Thymus (tissue), 14 donors: ENCODE measurements at places on chromosomes 5 and 9. TPM values are rescaled to one million over a fixed set of nuclear protein-coding genes. Genes with fewer than 3 reads are reported as not detected.

- no peak for DNase-seq
These were observed at the start of gene PCDHB12 for GRCh38 chr5:141208478-141208877. Gene PCDHB12 (plus strand): TSS chr5:141208719. CDS start chr5:141208908, 189 bp downstream.

The OTP gene
- 0.05 TPM for total RNA-seq

DNA sequence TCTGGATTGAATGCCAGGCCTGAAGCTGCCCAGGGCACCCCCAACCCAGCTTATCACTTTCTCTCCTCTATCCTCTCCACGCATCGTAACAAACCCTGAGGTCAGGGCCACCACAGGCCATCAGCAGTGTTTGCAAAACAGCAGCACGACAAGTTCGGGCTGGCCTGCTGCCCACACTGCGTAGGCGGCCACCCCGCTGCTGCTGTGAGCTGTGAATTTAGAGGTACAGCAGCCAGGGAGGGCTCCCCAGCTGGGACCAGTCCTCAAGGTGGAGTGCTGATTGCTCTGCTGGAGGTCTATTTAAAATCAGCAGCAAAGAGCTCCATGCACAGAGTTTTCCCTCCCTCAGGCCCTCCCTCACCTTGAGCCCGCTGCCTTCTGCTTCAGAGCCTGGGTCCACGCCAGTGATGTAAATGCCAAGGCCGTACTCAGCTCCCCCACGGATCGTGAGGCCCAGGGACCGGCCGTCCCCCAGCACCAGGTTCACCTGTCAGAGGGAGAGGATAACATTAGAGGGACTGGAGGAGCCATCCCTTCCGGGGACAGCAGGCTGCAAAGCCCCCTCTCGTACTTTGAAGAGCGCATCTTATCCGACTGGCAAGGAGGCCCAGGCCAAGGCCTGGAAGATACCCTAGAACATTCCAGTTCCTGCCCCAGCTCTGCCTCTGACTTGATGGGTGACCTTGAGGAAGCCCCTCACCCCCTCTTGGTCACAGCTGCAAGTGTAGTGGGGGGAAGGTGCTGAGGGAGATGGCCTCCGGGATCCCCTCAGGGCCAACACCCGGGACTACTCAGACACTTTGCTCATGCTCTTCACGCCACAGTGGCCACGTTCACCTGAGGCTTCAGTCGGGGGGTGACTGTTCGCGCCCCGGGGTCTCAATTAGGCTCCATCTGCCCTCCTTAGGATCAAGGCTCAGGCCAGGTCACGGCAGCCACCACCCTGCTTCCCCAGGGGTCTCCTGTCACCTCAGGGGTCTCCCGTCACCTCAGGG lies 39.1 kb downstream of the WHRN start:
- no peak for DNase-seq

- no peak for DNase-seq
These were observed 798 bp downstream of the MEGF9 start for GRCh38 chr9:120713257-120714087.

The BTNL9 gene
- total RNA-seq = 6.3 TPM
